ENCODE measurements at places on chromosomes 11 and 22.
A peak's percentile ranks its signal among the peaks of the same experiment; 100 is the strongest.

DNA sequence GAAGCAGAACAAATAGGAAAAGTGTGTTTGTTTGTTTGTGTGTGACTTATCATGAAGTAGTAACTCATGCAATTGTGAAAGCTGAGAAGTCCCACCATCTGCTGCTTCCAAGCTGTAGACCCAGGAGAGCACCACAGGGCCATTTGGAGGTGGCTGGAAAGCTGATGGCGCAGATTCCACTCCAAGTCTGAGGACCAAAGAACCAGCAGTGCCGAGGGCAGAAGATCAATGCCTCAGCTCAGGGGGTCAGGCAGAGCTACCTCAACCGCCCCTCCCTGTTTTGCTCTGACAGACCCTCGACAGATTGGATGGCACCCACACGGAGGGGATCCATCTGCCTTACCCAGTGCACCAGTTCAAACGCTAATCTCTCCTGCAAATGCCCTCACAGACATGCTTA, 896.2 kb downstream of the BRD1 start:
- DNase-seq, result no peak

DNA sequence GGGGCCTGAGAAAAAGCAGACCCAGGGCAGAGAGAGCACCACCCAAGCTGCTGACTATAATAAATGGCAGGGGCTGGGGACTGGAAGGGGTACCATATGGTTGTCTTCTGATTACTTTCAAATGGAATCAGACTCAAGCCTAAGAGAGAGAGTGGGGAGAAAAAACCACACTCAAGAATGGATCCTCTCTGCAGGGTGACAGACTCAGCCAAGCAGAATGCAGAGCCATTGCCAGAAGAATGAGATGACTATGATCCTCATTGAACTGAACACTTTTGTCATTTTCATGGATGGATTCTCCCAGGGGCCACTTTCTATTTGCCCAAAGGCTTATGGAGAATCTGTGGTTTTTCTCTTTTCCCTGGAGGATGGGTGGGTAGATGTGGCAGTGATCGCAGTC, 8.7 kb downstream of the UBASH3B start:
- DNase-seq, result no peak

GRCh38 chr11:68983801-68984200, 3.0 kb upstream of the MRGPRD start:
- DNase-seq, result no peak

- no peak for DNase-seq
Measured at GRCh38 chr22:24039046-24039445, 27.9 kb downstream of the CABIN1 start.

GRCh38 chr11:113475160-113475761, at the start of gene DRD2:
TSS of gene DRD2 (minus strand) at chr11:113475398. CDS start at chr11:113424651, 50,747 bp downstream.
- peak; percentile 12 for DNase-seq

DNA sequence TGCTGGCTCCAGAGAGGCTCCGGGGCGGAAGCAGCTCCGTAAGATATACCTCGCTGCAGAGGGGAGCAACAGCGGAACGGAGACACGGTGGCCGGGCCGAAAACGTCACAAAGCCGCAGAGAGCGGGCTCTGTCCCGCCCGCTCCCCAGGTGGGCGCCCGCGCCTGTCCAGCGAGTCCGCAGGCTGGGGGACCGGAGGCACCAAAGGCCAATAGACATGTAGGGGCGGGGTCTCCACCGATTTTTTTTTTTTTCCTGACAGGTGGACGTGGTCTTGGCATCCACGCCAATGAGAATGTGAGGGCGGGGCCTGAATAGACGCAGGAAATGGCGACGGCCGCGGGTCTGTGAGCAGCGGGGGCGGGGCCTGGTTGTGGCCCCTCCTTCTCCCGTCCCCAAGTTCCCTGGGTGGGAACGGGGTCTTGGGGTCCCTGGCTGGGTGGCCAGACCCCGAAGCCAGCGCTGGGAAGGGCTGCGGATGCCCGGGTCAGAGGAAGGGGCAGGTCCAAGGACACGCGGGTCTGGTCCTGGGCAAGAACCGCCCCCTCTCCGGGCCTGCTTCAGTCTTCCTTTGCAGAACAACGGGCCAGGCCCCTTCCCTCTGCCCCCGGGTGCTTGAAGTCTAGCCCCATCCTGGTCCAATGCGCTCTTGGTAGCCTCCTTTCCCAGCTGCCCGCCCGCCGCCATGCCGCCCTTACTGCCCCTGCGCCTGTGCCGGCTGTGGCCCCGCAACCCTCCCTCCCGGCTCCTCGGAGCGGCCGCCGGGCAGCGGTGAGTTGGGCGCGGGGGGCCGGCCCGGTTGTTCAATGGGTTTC, at the start of gene DNAJC4:
Gene DNAJC4 (plus strand): TSS at position 378 of the 814 bp plus-strand sequence. CDS start 307 bp downstream, at position 685.
- peak; percentile 95 for DNase-seq

DNA sequence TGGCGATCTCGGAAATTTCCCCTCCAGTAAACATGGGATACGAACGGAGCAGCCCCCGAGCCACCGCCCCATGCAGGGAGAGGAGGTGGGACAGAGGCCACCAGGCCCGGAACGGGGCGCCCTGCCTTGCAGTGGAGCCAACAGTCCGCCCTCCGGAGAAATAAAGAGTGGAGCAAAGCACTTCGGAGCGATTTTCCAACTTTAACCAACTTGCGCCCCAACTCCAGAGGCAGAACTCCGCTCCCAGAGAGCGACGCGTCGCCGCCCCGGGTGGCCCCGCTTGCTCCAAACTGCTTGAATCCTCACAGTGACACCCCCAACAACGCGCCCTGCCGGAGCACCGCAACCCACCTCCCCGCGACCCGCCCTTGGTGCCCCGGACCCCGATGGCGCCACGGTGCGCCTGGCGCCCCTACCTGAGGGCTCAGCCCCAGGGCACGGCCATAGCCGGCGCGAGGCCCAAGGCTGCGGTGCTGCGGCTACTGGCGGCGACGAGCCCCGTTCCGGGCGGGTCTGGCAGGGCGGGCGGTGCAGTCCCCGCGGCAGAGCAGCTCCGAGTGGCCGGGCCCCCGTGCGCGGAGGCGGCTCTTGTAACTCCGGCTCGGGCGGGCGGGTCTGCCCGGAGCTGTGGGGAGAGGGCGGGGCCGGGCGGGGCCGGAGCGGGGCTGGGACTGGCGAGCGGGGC, at the start of gene AHNAK:
Gene AHNAK (minus strand): TSS at position 563 of the 685 bp plus-strand sequence. CDS start 10,708 bp downstream, outside the sequence.
- DNase-seq, result peak; percentile 3

DNA sequence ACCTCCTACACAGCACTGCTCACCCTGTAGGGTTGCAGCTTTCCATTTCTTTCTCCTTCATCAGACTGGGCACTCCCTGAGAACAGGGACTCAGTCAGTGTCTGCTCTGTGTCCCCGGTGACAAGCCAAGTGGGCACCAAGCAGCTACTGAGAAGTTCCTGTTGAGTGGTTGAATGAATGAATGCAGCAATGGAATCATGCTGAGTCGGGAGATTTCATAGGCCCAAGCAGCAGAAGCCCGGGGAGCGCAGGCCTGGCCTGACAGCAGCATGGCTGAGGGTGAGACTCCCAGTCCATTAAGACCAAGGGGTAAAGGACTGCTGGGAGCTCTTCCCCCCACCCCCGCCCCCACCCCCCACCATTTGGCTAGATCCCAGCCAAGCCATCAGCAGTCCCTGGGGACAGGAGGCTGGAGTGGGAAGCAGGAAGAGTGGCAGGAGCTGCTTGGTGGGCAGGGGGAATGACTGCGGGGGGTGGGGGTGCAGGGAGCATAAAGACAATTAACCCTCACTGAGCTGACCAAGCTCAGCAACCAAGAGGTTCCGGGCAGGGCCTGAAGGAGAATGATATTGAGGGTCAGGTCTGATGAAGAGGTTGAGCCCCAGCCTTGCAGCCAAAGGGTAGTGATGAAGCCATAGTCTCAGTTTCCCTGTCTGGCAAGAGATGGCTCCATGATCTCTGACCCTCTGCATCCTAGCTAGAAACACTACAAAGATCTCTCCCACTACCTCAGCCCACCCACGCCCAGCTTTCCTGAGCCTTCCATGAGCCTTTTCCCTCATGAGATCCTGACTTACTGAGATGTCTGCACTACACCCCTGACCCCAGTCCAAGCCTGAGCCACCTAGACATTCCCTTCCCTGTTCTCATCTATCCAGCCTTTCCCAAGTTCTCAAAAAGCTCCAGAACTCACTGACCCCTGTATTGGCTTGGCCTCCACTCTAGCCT, 2.8 kb downstream of the PDE2A start:
- no peak for DNase-seq

DNA sequence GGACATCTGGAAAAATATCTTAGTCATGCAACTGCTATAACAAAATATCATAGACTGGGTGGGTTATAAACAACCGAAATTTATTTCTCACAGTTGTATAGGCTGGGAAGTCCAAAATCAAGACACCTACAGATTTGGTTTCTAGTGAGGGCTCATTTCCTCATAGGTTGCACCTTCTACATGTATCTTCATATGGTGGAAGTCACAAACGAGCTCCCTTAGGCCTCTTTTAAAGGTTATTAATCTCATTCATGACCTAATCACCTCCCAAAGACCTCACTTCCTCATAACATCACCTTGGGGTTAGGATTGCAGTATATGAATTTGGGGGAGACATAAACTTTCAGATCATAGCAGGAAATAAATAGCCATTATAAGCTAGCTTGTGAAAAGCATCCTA, 85.2 kb downstream of the INTS4 start:
- no peak for DNase-seq

DNA sequence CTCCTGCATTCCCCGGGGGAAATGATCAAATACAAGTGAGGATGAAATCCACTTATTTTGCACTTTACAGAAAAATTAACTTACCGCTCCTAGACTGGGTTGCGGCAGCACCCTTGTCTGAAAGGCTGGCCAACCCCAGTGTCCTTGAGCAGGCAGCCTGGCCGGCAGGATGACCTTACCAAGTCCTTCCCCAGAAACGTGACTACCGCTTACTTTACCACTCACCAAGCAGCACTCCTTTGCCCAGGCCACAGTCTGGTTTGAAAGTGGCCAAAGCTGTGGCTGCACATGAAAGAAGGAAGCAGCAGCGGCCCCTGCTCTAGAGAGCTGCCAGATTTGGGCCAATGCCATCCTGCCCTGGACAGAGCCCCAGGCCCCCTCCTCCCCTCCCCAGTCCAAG, 20.3 kb downstream of the MYH9 start:
- DNase-seq, result no peak

GRCh38 chr11:61752117-61752924, at the start of gene MYRF:
TSS of gene MYRF (plus strand) at chr11:61752636. CDS start at chr11:61752745, 109 bp downstream.
- peak; percentile 35 for DNase-seq

GRCh38 chr11:115207166-115207591, 297.0 kb downstream of the CADM1 start:
- DNase-seq, result no peak

- no peak for DNase-seq
Measured at GRCh38 chr22:45454275-45454674, 40.8 kb downstream of the RIBC2 start.

DNA sequence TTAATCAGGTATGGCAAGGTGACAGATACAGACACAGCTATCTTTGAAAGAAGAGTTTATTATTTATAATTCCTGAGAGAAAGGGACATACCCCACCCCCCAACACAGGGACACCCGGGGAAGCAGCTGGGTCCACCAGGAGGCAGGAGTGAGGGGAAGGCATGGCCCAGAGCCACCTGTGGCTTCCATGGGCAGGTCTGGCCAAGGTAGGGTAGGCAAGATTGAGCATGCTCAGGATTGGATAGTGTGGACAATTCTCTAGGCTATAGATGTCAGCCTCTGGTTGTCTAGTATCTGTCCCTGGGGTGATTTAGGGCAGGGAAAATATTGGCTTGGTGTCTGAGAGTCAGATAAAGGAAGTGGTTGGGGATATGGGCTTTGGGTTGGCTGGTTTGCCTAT, 27.5 kb upstream of the SMIM35 start:
- no peak for DNase-seq

DNA sequence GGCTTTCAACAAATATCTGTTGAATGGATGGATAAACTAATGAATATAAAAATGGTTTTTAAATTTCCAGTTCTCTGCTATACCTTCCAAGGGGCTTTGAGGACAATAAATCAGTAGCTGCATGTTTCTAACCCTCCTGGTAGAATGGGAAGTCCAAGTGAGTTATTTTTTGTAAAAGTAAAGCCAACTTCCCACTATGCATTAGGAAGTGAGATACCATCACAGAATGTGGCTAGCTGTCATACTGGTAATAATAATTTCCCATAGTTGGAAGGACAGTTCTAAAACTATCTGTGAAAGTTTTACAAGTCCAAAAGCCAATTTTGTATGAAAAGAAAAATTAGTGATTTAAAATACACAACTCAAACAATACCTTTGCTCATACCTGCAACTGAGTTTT, 50.0 kb downstream of the TMEM123 start:
- DNase-seq, result no peak

GRCh38 chr11:107999759-108000455, 8.8 kb upstream of the CUL5 start:
- peak; percentile 50 for DNase-seq

- no peak for DNase-seq
Measured at GRCh38 chr22:33401291-33401690, 343.1 kb upstream of the SYN3 start.

DNA sequence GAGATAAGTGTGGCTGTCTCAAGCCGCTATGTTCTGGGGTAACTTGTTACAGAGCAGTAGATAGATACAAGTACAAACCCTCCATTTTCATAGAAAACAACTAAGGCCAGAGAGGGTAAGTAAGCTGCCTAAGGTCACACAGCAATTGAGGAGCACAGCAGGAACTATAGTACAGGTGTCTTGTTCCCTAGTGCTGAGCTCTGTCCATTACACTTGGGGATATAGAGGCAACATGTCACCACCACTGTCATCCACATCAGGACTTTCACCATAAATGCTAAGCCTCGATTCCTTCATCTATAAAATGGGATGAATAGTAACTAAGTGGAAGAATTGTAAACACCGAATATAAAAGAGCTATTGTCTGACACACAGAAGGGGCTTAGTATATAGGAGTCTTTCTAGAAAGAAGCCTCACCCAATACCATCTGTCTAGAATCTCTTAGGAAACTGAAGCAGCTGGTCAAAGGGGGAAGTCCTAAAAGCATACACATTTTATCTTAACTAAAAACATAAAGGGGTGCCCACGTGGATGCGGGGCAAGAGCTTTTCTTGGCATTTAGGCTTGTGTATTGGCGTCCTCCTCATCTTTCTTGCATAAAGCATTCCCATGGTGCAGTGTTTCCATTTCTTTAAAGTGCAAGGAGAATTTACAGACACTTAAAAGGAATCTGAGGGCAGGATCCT, 93.8 kb upstream of the ALX4 start:
- DNase-seq, result no peak

DNA sequence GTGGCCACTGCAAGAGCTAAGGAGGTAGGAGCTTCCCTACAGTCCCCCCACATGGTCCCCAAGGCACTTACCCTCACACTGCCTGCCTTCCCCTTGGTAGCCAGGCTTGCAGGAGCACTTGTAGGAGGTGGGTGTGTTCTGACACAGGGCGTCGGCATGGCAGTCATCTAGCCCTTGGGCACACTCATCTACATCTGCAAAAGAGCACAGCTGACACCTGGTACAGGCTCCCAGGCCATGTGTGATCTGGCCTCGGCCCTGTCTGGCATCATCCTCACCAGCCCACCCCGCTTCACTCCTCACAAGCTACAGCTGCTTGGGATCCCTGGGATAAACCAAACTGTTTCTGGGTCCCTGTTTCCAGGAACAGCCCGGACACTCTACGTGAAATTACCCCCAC, 1.8 kb downstream of the SCUBE2 start:
- DNase-seq, result no peak
